Breast epithelium (tissue), 4 donors: ENCODE measurements at places on chromosomes 5 and 9. TPM values are rescaled to one million over a fixed set of nuclear protein-coding genes. Genes with fewer than 3 reads are reported as not detected.

DNA sequence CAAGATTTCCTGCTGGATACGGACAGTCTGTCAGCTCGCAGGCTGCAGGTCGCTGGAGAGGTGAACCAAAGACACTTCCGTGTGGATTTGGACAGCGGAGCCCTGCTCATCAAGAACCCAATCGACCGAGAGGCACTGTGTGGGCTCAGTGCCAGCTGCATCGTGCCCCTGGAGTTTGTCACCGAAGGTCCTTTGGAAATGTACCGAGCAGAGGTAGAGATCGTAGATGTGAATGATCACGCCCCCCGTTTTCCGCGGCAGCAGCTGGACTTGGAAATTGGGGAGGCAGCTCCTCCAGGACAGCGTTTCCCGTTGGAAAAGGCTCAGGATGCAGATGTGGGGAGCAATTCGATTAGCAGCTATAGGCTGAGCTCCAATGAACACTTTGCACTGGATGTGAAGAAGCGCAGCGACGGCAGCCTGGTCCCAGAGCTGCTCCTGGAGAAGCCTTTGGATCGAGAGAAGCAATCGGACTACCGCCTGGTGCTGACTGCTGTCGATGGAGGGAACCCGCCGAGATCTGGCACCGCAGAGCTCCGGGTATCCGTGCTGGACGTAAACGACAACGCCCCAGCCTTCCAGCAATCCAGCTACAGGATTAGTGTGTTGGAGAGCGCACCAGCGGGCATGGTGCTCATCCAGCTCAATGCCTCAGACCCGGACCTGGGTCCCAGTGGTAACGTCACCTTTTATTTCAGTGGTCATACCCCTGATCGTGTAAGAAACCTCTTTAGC lies 658 bp downstream of the PCDHGC4 start:
- peak overlapping the region; percentile 44 for H3K4me3 ChIP-seq
- H3K4me1 ChIP-seq, result no peaks in the 10 kb centered on the region
- H3K27me3 ChIP-seq, result no peaks in the 10 kb centered on the region

DNA sequence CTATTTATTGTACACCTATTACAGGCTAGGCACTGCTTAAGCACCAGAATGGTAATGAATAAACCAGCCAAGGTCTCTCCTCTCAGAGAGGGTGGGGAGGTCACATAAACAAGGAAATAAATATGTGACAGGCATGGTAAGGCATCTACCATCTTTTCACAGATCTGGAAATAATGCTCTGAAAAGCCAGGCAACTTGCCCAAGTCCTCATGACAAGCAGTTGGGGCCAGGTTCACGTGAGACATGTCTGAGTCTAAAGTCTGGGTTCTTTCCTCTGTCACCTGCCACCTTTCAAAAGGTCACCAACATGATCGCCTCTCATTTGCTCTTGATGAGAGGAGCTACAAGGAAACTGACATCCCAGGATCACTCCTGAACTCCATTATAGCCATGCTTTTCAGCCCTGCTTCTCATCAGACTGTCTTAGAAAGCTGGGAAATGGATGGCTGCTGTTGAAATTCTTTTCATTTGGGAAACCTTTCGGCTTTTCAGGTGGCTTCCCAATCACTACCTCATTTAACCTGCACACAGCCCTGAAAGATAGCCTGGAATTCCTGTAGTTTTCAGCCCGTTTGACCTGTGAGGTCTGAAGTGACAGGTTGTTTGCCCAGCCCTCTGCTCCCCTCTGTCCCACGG lies 123.1 kb downstream of the CRB2 start:
- H3K4me3 ChIP-seq, result no peak overlapping the region
- no peaks in the 10 kb centered on the region for H3K36me3 ChIP-seq
- no peak for DNase-seq
- H3K4me1 ChIP-seq, result no peaks in the 10 kb centered on the region

DNA sequence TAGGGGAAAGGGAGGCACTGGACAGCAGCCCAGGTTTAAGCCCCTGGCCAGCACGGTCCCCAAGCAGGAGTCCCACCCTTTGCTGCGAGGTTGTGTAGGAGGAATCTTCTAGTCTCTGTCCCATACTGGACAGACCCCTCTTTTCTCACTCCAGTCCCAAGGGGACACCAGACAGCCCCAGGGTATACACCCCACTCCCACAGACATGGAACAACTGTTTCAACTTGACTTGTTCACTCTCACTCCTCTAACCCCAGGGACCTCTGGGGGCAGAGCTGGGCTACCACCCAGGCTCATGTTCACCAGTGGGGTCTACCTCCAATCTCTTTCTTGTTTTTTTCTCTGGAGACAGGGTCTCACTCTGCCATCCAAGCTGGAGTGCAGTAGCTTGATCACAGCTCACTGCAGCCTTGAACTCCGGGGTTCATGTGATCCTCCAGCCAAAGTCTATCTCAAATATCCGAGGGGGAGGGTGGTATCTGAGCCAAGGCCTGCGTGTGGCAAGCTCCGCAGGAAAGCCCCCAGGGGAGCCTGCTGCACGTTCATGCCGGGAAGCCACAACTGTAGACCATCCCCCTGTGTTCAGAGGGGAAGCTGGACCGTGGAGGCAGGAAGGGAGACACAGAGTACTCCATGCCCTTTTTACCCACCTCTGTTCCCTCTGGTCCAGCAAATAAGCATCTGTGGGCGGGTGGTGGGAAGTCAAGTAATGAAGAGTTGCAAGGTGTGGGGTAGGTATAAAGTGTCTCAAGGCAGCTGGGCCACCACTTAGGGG lies 1.8 kb downstream of the PTGES2 start:
- H3K4me3 ChIP-seq, result peak overlapping the region; percentile 92
- H3K27me3 ChIP-seq, result no peaks in the 10 kb centered on the region
- no peak for DNase-seq
- no peak overlapping the region for H3K27ac ChIP-seq
- H3K4me1 ChIP-seq, result peaks cover 16% of the 10 kb centered on the region

GRCh38 chr9:89482901-89483361 lies 15.0 kb downstream of the SEMA4D start:
- DNase-seq, result no peak
- no peak overlapping the region for H3K4me3 ChIP-seq
- H3K27me3 ChIP-seq, result no peaks in the 10 kb centered on the region
- no peaks in the 10 kb centered on the region for H3K36me3 ChIP-seq
- H3K4me1 ChIP-seq, result no peaks in the 10 kb centered on the region

DNA sequence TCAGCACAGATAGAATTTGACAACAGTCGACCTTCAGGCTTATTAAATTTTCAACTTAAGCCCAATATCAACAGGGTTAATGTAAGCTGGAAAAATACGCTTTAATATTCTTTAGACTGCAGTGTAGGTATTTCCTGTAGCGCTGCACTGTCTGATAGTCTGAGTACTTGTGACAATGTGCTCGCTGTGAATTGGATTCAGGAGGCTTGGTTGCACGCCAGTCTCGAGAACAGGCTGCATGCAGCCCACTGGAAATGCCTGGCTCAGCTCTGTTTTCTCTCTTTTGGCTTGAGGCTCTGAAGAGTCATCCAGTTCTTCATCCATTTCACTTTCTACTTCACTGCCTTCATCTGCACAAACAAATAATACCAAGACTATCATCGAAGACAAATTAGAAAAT lies 300.9 kb downstream of the RFX3 start:
- no peaks in the 10 kb centered on the region for H3K27me3 ChIP-seq
- H3K27ac ChIP-seq, result no peak overlapping the region
- H3K4me3 ChIP-seq, result no peak overlapping the region

GRCh38 chr9:126666155-126666803 lies 52.6 kb downstream of the LMX1B start:
- no peaks in the 10 kb centered on the region for H3K27me3 ChIP-seq
- no peaks in the 10 kb centered on the region for H3K36me3 ChIP-seq
- peaks cover 12% of the 10 kb centered on the region for H3K4me1 ChIP-seq
- peak overlapping the region; percentile 32 for H3K27ac ChIP-seq

- H3K36me3 ChIP-seq, result no peaks in the 10 kb centered on the region
- no peak overlapping the region for H3K4me3 ChIP-seq
- no peak overlapping the region for H3K27ac ChIP-seq
- H3K27me3 ChIP-seq, result no peaks in the 10 kb centered on the region
Observed at GRCh38 chr5:134586866-134587524, 45.6 kb downstream of the SAR1B start.

- peaks cover 11% of the 10 kb centered on the region for H3K4me1 ChIP-seq
- H3K27me3 ChIP-seq, result peaks cover 78% of the 10 kb centered on the region
- no peaks in the 10 kb centered on the region for H3K36me3 ChIP-seq
- H3K4me3 ChIP-seq, result peak overlapping the region; percentile 61
- DNase-seq, result no peak
- H3K27ac ChIP-seq, result no peak overlapping the region
Observed at GRCh38 chr9:92807757-92808725, 43.4 kb upstream of the BICD2 start.

- no peaks in the 10 kb centered on the region for H3K27me3 ChIP-seq
- H3K4me1 ChIP-seq, result peaks cover 10% of the 10 kb centered on the region
- H3K36me3 ChIP-seq, result no peaks in the 10 kb centered on the region
- no peak for DNase-seq
Observed at GRCh38 chr9:136049491-136050265, 45.4 kb downstream of the NACC2 start.

DNA sequence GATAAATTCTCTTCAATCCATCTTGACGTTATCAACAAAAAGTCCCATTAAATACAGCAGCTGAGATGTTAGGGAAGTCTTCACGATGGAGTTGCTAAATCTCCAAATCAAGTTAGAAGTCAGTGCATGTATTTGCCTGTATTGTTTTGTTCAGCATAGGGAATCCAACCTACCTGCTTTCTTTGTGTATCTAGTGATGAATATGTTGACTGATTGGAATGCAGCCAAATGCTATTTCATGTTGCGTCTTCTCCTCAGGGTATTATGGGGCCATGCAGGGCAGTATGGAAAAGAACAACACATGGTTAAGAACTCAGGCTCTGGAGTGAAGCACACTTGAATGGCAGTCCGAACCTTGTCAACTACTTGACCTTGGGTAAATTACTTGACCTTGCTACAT lies 529.5 kb upstream of the ZNF462 start:
- H3K27ac ChIP-seq, result no peak overlapping the region
- no peak for DNase-seq
- H3K4me1 ChIP-seq, result no peaks in the 10 kb centered on the region

- H3K27me3 ChIP-seq, result no peaks in the 10 kb centered on the region
- peak overlapping the region; percentile 76 for H3K4me3 ChIP-seq
- H3K27ac ChIP-seq, result peak overlapping the region; percentile 94
- H3K36me3 ChIP-seq, result no peaks in the 10 kb centered on the region
Observed at GRCh38 chr9:35162605-35163315, 951 bp downstream of the UNC13B start.

DNA sequence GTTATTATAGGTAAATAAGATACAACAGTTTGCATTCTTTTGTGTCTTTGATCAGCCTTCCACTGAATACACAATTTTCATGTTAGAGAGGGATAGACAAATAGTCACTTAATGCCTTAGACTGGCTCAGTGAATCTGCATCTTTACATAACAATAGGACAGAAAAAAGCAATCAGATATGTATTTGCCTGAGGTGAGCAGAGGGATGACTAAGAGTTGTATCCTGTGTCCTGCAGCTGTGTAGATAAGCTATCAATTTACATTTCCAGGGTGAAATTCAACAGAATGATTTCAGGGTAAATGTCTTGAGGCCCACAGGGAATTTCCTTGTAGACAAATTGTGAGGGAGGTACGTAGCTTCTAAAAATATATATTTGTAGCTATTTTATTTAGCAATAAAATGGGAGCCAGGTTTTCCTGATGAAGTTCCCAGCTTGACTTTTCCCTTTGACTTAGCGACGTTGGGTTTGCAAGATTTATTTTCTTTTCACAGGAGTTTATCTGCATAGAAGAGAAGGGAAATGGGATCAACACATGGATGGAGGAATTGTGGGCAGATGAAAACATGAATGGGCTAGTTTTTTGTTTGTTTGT lies 586.1 kb upstream of the CDH6 start:
- no peak overlapping the region for H3K4me3 ChIP-seq
- no peaks in the 10 kb centered on the region for H3K36me3 ChIP-seq
- no peaks in the 10 kb centered on the region for H3K4me1 ChIP-seq
- no peak overlapping the region for H3K27ac ChIP-seq

DNA sequence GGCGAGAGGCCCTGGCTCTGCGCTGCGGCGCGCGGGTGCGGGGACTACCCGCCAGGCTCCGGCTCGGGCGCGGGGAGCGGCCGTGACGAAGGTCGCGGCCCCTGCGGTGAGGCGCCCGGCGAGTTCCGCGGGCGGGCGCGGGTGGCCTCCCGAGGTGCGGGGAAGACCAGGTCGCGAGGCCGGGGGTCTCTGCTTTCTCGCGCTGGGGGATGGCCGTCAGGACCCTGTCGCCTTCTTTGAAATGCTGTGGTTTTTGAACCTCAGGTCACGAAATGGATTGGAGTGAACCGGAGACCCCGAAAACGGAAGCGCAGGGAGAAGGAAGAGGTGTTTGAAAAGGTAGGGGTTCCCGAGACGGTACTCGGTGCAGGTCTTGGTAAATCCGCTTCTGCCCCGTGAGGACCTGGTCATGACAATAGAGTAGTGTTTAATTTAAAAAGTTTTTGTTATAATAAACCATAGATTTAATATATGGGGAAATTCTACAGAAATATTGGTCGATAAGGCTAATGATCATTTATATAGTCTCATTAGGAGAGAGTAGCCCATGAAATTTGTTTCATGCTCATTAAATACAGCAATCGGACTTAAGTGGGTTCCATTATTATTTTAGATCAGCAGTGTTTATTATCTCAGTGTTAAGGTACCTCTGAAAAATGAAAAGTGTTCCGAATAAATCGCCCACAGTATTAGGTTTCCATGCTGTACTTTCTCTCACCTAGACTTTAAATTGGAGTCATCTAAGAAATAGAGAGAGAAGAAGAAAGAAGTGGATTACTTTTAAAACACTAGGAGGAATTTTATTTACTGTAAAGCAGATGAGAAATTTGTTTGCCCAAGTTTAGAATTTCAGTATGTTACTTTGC lies 279.0 kb downstream of the AOPEP start:
- H3K4me1 ChIP-seq, result no peaks in the 10 kb centered on the region
- peak overlapping the region; percentile 95 for H3K27ac ChIP-seq
- no peak for DNase-seq
- H3K27me3 ChIP-seq, result no peaks in the 10 kb centered on the region
- no peaks in the 10 kb centered on the region for H3K36me3 ChIP-seq
- peak overlapping the region; percentile 72 for H3K4me3 ChIP-seq

GRCh38 chr9:114261026-114261425 lies 61.9 kb upstream of the ORM1 start:
- no peaks in the 10 kb centered on the region for H3K27me3 ChIP-seq
- H3K4me3 ChIP-seq, result no peak overlapping the region
- no peaks in the 10 kb centered on the region for H3K4me1 ChIP-seq
- no peak overlapping the region for H3K27ac ChIP-seq
- no peak for DNase-seq

GRCh38 chr5:156991714-156992113 lies 28.7 kb upstream of the TIMD4 start:
- no peak overlapping the region for H3K27ac ChIP-seq
- H3K4me1 ChIP-seq, result no peaks in the 10 kb centered on the region
- H3K27me3 ChIP-seq, result no peaks in the 10 kb centered on the region
- DNase-seq, result no peak
- H3K36me3 ChIP-seq, result no peaks in the 10 kb centered on the region

- no peak for DNase-seq
- no peaks in the 10 kb centered on the region for H3K36me3 ChIP-seq
- H3K27me3 ChIP-seq, result no peaks in the 10 kb centered on the region
- H3K4me3 ChIP-seq, result no peak overlapping the region
Observed at GRCh38 chr5:111636736-111637135, 120.3 kb downstream of the NREP start.

DRD1 gene
- total RNA-seq, result under 0.01 TPM

NR2F1-AS1 gene
- total RNA-seq, result 15.2 TPM

ZCCHC7 gene
- total RNA-seq, result 26.9 TPM

SUSD3 gene
- total RNA-seq, result 45.9 TPM
